ENCODE measurements at places on chromosomes 7 and 10.

DNA sequence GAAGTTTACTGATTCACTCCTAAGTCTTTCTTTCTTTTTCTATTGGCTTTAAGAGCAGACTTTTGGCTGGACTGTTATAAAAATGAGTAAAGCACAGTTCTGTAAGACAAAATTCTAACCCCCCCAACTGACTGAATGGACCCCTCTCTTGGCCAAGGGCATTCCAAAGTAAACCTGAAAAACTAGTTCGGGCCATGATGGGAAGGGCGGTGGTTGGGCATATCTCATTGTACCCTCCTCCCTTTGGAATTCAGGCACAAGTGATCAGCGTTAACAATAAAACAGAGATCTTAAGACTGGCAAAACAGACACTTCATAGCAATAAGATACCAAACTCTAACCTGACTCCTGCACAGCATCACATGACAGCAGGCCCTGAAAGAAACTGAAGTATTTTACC lies 6.1 kb upstream of the KIF20B start:
- DNase-seq: no peak

- DNase-seq: no peak
These were observed 119.5 kb upstream of the INSYN2A start for GRCh38 chr10:127315888-127316287.

GRCh38 chr7:156735851-156736250 lies 95.3 kb downstream of the RNF32 start:
- no peak for DNase-seq

GRCh38 chr7:95316588-95316987 lies 7.7 kb downstream of the PON1 start:
- DNase-seq: no peak
